ENCODE measurements at places on chromosomes 11 and 22.

DNA sequence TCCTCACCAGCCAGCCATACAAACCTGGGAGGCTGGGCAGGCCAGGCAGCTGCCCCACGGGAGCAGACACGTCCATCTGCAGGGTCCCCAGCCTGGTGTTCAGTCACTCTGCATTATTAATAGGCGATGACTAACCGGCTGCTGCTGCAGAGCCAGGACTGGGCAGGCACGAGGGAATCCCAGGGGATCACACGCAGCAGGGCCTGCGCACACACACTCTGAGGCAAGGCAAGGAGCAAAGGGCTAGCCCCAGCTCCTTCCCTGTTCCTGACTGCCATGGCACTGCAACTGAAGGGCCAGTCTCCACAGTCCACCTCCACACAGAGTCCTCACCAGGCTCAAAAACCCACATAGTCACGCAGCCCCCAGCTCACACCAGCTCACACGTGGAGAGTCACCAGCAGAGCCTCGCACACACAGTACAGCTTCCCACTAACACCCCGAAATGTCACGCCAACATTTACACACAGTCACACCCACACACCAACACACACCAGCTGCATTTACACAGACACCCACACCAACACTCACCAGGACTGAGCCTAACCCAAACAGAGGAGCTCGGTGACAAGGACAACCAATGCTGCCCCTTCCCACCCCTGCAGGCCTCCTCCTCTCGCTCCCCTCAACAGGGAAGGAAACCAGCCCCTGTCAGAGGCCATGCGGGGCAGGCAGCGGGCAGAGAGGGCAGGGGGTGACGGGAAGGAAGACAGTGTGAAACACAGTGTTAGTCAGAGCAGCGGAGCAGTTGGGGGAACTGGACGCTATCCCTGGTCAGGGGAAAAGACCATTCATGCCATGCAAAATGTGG is 47.3 kb downstream of the NRXN2 start:
- no peak for DNase-seq

- no peak for DNase-seq
These were observed 55.5 kb downstream of the CLPB start for GRCh38 chr11:72378704-72379383.

DNA sequence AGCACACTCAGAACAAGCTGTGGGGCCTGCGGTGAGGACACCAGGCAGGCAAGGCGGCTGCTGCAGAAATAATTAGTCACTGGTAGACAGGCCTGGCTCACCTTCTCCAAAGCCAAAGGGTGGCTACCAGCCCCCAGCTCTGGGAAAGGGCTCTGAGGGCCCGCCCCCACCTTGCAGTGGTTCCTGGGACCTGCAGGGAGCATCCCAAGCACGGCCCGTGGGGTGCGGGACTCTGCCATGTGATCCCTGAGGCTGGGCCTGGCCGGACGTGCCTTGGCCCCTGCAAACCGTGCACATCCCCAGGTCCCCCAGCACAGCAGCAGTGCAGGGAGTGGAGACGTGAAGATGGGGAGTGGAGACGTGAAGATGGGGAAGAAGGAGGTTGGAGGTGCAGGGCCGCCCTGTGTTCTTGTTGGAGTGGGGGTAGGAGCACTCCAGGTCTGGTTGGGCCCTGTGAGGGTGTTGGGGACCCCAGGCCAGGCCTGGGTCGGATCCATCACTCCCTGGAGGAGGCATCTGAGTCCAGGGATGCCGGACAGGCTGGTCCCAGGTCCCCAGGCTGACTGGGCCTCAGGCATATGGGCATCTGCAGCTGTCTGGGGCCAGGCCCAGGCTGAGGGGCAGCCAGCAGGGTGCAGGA is 41.9 kb downstream of the RTN4R start:
- DNase-seq, result no peak

DNA sequence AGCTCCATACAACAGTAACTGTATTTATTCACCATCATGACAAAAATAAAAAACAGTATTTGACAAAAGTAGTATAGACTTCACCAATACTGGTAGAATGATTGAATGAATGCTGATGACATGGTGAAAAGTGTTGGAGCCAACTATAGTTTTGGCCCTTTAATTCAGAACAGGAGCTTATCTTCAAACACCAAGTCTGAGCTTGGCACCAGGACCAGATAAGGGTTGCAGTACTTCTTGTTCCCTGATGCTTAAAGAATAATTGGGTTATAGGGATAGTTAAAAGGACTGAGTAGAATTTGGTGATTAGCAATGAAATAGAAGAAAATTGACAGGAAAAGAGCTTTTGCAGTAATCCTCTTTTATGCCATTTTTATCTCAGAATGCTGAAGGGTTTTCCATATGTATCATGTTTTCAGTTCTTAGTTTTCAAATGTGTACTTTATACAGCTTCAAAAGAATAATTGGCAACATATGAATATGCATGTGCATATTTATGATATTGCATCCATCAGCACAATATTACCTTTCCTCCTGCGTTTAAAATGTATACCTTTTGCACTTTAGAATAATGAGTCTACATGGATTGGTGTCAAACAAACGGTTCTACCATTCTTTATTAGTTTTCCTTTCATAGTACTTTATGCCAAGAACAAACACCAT is 214.2 kb upstream of the ARHGAP42 start:
- no peak for DNase-seq

DNA sequence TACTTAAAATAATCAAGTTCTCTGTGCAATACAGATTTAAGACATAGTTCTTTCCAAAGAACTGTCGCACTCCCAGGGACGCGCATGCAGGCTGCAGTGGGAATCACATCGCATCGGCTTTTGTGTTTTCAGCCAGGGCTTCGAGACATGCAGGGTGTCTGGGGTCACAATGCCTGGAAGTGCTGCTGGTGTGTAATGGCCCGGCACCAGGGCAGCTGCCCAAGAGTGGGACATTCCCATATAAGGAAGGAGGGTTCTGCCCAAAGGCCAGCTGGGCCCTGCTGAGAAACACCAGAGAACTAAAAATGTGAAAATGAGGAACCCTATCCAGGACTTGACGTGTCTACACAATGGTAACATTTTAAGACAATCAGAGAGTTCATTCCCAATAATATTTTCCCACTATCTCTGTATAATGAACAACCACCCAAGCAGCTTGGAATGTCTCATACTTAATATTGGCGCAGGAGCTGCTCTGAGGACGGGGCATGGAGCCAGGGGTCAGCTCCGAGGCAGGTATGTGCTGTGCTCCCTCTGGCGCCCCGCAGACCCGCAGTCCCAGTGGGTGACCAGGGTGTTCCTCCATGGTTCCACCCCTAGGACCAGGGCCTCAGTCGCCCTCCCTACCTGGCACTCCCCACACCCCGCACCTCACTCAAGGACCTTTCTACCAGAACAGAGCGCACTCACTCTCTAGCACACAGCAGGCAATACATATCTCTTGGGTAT is 11.3 kb downstream of the MCAT start:
- DNase-seq, result no peak
